Stimulated activated CD4-positive, alpha-beta T cell treated with anti-CD3 and anti-CD28 coated beads, Interleukin-1b, Interleukin-23, amount 100 ng/mL, for 4 hours (primary cell): ENCODE measurements at places on chromosomes 7 and 10.
A peak's percentile ranks its signal among the peaks of the same experiment; 100 is the strongest.

DNA sequence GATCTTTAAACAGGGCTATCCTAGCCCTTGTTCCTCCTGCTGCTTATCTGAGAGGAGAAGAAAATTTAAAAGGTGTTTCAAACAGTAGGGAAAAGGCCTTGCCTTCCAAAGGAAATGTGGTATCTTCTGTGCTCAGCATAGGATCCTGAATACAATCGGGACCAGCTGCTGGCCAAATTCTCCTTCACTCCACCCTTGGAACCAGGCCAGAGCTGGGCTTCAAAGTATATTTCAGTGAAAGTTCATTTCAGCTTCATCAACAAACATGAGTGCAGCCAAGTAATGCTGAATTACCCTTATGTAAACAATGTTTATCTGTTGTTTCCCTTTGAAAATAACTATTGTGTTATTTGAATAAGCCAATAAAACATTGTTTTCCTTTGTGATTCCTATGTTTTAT, 146.5 kb upstream of the MEOX2 start:
- no peak for DNase-seq

- no peak for DNase-seq
These were observed 104.9 kb downstream of the BUB3 start for GRCh38 chr10:123259081-123259480.

- DNase-seq, result no peak
These were observed 14.4 kb upstream of the GJC3 start for GRCh38 chr7:99943641-99944496.

- DNase-seq, result no peak
These were observed 921.0 kb downstream of the GATA3 start for GRCh38 chr10:8975535-8975934.

DNA sequence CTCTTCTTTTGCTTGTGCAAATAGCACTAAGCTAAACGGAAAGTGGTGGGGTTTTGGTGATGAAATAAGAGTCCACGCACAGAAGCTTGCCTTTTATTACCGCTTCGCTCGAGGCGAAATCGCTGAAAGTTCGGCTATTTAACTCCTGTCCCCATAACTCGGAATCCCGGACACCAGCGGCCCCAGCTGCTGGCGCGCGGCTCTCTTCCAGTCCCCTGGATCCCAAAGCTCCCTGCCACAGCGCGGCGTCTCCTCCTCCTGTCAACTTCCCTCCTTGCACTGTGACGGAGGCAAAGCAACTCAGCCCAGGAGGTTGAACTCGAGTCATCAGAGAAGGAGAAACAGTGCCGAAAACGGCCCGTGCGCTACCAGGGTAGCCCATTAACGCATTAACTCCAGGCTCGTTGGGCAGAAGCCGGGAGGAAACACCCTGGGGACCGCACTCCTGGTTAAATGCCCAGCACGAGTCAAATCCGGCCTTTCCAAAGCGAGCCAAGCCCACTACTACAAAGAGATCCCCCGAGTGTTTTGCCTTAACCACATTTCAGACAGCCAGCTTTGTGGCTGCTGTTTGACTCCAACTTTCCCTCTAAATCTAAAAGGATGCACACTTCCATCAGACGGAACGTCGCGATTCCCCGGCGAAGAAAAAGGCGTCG, 1.3 kb downstream of the SEMA3D start:
- no peak for DNase-seq

GRCh38 chr10:102230264-102230860, 4.3 kb downstream of the ELOVL3 start:
- DNase-seq, result peak; percentile 23

DNA sequence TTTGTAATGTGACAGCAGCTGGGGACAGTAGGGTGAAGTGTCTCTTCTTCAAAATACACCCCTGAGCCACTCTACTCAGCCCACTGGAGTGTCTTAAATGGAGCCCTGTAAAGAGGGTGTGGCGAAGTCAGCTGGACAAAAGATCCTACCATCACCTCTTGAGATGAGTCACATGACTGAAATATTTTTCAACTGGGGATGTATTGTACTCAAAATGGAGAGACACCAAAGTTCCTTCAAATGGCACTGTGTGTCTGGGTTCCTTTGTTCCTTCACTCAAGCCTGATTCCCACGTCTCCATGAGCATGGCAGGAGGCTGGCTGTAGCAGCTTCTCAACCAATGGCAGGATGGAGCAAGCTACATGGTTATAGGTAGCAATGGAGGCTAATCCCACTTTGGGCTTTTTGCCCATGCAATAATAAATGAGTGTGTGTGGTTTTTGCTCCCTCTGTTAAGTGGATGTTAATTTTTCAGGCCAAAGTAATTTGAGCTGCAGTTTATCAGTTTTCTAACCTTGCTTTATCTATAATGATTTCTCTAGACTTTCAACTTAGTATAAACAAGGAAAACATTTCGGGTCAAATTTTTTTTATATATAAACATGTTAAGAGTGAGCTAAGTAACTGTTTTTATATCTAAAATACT, 68.2 kb downstream of the CLEC2L start:
- no peak for DNase-seq

GRCh38 chr7:108171164-108171563, 41.0 kb upstream of the LAMB4 start:
- no peak for DNase-seq

DNA sequence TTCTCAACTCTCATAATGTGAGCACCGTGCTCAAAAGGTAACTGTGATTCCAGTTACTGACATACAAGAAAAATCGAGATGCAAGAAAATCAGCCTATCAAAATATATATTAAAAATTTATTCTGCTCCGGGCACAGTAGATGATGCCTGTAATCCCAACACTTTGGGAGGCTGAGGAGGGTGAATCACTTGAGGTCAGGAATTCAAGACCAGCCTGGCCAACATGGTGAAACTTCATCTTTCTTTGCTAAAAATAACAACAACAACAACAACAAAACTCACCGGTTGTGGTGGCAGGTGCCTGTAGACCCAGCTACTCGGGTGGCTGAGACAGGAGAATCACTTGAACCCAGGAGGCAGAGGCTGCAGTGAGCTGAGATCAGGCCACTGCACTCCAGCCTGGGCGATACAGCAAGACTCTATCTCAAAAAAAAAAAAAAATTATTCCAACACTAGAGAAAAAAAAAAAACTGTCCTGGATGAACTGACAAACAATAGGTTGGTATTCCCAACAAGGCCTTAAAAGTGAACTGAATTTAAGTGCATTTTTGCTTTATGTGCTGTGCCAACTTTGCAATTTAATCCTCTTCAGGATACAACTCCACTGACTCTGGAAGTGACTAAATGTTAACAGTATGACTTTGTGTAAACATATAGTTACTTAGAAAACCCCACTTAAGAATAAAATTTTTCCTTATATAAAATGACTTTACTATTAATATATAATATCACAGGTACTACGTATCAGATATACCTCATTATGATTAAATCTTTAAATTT, 51.1 kb downstream of the JMJD1C start:
- no peak for DNase-seq

GRCh38 chr7:90540406-90540805, 55.7 kb upstream of the CDK14 start:
- no peak for DNase-seq

- DNase-seq, result no peak
These were observed 2.4 kb downstream of the CNTNAP2 start for GRCh38 chr7:146119002-146119401.

DNA sequence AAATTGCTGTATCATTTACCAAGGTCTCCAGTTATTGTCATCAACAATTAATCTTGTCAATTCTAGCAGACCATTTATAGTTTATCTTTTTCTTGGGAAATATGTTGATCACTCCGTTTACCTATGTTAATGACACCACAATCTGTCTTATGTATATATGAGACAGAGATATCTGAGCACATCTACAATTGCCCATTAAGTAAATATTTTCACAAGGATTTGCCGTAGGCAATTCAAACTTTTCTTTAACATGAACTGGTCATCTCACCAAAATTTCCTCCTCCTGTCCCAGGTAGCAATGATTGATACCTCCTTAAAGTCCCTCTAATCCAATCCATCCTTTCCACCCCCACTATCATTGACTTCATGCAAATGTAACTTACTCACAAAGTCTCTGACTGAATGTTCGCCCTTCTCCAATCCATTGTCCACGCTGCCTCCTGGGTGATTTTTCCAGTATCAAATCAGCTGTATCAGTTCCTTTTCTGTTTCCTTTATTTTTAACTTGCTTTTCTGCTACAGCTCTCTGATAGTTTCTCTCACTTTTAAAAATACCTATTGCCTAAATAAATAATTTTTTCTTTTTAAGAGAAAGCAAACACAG, 138.3 kb downstream of the GNAT3 start:
- no peak for DNase-seq

DNA sequence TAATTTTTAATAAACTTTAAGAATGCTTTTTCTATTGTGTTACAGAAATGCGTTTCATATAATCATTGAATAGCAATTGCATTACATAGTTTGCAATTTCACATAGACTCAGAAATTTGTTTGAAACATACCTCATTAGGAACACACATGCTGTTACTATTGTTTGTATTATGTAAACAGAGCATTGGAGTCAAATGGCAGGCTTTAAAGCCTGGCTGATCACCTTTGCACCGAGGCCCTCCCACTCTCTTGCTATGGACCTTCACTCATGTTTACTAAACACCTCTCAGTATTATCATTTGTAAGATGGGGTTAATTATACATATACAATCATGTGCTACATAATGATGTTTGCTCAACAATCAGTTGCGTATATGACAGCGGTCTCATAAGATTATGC, 203.6 kb upstream of the NPSR1 start:
- no peak for DNase-seq

GRCh38 chr10:21726601-21727225, 192.7 kb downstream of the MLLT10 start:
- no peak for DNase-seq

DNA sequence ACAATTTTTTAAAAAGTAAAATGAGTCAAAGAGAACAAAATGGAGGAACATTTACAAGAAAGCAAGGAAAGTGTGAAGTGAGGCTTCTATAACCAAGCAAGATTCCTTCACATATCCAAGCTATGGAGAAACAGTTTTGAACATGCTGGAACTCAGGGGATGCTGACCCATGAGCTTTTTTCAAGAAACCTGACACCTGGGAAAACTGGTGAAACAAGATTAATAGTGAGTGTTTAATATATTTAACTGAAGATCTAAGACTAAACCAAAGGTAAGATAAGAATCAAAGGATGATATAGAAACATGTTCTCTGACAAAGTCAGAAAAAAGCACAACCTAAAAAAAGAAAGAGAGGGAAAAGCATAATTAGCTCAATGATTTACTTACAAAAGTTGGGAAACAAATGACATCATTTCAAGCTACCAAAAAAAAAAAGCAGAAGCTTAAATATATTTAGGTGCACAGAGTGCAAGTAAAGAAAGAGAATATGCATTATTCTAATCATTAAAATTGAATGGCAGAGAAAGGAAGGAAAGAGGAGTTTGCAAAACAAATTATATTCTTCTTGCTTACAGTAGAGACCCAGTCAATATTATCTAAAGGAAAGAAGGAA, 24.9 kb downstream of the C7orf25 start:
- no peak for DNase-seq

DNA sequence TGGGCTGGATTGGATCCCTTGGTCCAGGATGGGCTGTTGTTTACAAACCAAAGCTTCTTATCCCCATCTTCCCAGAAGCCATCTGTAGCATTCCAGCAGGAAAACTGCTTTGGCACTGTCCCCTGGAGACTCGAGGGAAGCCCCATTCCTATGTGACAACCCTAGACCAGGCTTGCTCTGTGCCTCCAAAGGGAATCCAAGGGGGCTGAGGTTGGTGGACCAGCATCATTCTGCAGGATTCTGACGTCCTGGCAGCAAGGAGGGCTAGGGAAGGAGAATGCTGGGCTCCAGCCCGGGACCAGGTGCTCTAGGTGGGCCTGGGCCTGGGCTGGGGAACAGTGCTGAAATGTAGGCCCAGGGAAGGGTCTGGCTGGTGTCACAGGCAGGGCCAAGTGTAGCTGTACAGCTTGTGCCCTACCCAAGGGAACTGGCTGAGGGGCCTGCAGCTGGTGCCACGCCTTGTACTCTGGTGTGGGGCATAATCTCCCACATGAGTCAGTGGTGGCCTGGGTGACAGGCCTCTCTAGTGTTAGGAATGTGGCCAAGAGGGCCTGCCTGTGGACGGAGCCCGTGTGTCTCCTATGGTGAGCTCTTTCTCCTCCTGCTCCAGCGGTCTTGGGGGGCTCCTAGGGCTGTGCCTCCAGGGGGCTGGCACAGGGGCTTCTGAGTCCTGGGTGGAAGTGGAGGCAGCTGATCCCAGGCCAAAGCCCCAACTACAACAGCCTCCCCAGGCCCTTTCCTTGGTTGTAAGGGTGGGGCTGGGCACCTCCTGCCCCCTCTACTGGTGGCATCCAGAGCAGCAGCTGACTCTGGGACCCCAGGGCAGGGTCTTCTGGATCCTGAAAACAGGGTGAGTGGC, 25.2 kb downstream of the TRIM8 start:
- DNase-seq, result no peak

GRCh38 chr10:131762789-131763696, 137.8 kb upstream of the PPP2R2D start:
- DNase-seq, result no peak

GRCh38 chr7:143012001-143012400, 14.9 kb downstream of the OR9A2 start:
- no peak for DNase-seq

DNA sequence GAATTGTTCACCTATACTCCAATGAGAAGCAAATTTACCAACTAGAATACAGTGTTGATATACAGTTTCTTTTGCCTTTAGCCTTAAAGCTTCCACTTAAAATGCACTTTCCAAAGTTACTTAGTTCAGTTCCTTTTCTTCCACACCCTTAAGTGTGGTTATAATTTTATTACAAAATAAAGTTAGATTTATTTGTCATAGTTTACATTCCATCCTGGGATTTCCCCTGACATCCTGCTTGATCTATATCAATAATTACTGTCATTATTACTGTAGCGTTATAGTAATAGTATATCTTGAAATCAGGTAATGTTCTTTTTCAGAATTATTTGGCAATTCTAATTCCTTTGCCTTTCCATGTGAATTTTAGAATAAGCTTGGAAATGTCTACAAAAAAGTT, 23.3 kb upstream of the MEST start:
- DNase-seq, result no peak

GRCh38 chr7:99143853-99144672, at the start of gene SMURF1:
TSS of gene SMURF1 (minus strand) at chr7:99144108. CDS start at chr7:99143780, 328 bp downstream.
- DNase-seq, result peak; percentile 57

GRCh38 chr7:133534816-133535215, 281.9 kb downstream of the EXOC4 start:
- no peak for DNase-seq

DNA sequence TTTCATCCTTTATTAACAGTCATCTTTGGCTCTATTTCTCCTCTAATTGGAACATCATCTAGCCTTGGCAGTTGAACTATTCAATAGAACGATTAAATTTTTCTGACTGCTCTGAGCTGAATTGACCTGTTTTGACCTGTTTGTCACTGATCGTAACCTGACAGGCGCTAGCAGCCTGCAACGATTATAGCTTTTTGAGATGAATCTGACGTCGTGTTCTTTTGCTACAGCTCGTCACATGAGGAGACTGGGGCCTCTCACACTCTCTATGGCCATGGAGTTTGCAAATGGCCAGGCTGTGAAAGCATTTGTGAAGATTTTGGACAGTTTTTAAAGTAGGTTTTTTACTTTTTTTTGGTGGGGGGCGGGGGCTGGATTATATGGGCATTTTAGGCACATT, 229.8 kb downstream of the FOXP2 start:
- DNase-seq, result no peak
